CD4-positive, alpha-beta T cell treated with Interleukin-4 for 4 hours (primary cell): ENCODE measurements at places on chromosomes 4 and X.

- DNase-seq: no peak
Observed at GRCh38 chr4:26503844-26504243, 13.6 kb upstream of the CCKAR start.

DNA sequence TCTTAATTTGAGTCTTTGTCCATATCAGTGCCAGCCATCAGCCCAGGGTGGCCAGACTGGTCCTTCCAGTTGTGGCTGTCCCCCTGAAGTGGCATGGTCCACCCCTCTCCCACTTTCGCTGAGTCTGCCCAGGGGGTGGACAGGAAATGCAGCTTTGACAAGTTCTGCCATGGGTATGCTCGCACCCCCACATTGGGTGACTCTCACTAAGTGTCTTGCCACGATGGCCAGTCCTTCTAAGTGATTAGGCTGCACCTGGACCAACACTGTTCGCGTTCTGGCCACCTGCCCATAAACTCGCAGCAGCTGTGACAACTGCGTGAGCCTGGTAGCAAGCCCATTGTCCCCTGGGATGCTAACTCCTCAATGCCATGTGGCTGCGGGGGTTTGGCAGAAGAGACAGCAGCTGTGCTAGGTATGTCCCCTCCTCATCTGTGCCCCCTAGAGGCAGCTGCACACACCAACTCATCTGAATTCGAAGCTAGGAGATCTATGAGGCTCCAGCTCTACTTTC lies 10.0 kb upstream of the LNX1 start:
- DNase-seq: no peak

GRCh38 chr4:129968366-129968765 lies 872.4 kb downstream of the C4orf33 start:
- no peak for DNase-seq

DNA sequence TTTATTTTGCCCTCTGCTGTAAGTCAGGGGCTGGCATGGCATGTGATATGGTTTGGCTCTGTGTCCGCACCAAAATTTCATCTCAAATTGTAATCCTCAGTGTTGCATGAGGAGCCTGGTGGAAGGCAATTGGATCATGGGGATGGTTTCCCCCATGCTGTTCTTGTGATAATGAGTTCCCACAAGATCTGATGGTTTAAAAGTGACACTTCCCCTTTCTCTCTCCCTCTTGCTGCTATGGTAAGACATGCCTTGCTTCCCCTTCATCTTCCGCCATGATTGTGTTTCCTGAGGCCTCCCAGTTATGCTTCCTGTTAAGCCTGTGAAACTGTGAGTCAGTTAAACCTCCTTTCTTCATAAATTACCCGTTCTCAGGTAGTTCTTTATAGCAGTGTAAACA lies 72.0 kb upstream of the MSX1 start:
- DNase-seq: no peak

DNA sequence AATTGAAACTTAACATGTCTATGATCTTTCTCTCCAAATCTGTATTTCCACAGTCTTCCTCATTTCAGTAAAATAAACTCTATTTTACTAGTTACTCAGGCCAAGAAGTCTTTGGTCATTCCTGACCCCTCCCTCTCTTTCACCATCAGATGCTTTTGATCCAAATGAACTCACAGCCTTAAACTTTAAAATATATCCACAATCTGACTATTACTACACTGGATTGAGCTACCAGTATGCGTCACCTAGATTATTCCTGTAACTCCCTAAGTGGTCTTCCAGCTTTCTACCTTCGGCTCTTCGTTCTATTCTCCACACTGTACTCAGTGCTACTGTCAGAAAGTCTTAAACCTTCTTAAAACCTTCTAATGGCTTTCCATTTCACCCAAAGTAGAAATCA lies 195.1 kb downstream of the FBXW7 start:
- DNase-seq: no peak

DNA sequence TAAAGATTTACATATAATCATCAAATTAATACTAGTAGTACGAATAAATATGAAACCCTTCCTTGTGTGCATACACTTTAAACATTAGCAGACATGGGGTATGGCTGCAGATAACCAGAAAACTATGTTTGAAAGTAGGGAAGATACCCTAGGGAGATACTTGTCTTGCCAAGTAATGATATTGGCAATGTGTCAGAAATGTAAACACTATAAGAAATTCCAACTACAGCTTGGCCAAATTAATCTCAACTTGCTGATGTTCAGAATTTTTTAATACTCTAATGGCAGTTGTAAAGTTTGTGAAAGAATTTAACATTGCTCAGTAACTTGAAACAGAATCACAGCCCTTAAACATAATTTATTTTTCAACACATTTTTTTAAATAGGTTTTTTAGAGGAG lies 27.4 kb upstream of the HPGD start:
- no peak for DNase-seq

DNA sequence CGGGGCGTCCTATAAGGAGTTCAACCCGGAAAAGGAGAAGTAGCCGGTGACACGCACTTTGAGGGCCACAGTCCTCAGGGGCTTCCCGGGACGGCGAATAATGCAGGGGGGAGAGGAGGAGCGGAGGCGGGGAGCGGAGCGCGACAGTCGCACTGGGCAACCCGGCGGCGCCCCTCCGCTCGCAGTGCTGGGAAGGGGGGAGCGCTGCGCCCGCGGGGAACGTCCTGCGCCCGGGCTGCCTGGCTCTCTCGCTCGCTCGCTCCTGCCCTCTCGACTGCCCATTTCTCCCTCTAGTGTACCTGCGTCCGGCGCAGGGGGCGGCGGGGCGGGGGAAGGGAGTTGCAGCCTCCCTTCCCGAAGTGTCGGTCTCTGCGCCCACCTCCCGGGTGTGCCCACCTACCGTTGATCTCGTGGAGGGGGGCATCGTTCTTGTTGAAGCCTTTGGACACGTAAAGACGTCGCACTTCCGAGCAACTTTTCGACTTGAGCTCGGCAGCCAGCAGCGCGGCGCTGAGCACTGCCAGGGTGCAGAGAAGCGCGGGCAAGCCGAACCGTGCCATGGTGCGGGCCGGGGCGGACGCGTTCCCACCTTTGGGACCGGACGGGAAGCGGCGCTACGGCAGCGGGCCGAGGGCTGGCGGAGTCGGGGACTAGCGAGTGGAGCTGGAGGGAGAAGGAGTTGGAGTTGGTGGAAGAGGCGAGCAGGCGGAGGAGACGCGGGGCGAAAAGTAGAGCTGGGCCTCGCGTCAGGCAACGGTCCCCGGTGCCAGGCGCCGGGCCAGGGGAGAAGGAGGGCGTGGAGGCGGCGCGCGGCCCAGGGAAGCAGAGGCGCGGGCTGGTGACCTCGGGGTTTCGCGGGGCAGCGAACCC lies 648 bp downstream of the GPC4 start:
- no peak for DNase-seq

GRCh38 chr4:141425124-141425523 lies 204.4 kb downstream of the ZNF330 start:
- no peak for DNase-seq

- DNase-seq: no peak
Observed at GRCh38 chrX:111467896-111468295, 43.5 kb upstream of the SERTM2 start.

GRCh38 chrX:152635941-152636340 lies 1.8 kb upstream of the GABRQ start:
- DNase-seq: no peak

GRCh38 chrX:101408532-101408841 lies 465 bp downstream of the HNRNPH2 start:
- DNase-seq: no peak

- no peak for DNase-seq
Observed at GRCh38 chr4:30117433-30117832, 602.7 kb upstream of the PCDH7 start.

DNA sequence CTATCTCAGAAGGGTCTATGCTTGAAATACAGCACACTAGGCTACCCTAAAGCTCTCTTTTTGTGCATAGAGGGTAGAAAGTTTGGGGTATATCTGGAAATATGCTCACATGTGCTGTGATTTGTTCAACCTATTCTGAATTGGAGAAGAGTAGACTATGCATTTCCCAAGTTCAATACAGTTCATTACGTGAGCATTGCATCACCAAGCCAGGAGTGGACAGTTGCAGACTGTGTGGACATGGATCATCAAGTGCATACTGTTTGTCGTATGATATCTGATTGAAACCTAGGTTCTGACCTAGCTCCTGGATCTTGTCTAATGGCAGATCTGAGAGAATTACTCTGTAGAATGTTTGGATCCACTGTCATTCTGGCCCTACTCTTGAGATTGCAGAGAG lies 161.1 kb downstream of the FRAS1 start:
- no peak for DNase-seq
